Stimulated activated CD4-positive, alpha-beta T cell treated with anti-CD3 and anti-CD28 coated beads, Interleukin-1b, Interleukin-23, amount 100 ng/mL, for 24 hours (primary cell): ENCODE measurements at places on chromosomes 7 and 10.

GRCh38 chr7:31171984-31172383 lies 119.9 kb downstream of the ADCYAP1R1 start:
- DNase-seq = no peak

- no peak for DNase-seq
Observed at GRCh38 chr10:99834410-99834809, 52.0 kb downstream of the ABCC2 start.

- DNase-seq = no peak
Observed at GRCh38 chr7:82527851-82528250, 84.3 kb upstream of the CACNA2D1 start.

- DNase-seq = no peak
Observed at GRCh38 chr10:133129071-133129858, 30.8 kb upstream of the KNDC1 start.

- DNase-seq = no peak
Observed at GRCh38 chr10:96641396-96642295, 54.8 kb upstream of the TM9SF3 start.

GRCh38 chr7:2706685-2707126 lies 18.7 kb downstream of the AMZ1 start:
- DNase-seq = no peak

GRCh38 chr7:47531584-47532492 lies 50.1 kb downstream of the TNS3 start:
- no peak for DNase-seq

DNA sequence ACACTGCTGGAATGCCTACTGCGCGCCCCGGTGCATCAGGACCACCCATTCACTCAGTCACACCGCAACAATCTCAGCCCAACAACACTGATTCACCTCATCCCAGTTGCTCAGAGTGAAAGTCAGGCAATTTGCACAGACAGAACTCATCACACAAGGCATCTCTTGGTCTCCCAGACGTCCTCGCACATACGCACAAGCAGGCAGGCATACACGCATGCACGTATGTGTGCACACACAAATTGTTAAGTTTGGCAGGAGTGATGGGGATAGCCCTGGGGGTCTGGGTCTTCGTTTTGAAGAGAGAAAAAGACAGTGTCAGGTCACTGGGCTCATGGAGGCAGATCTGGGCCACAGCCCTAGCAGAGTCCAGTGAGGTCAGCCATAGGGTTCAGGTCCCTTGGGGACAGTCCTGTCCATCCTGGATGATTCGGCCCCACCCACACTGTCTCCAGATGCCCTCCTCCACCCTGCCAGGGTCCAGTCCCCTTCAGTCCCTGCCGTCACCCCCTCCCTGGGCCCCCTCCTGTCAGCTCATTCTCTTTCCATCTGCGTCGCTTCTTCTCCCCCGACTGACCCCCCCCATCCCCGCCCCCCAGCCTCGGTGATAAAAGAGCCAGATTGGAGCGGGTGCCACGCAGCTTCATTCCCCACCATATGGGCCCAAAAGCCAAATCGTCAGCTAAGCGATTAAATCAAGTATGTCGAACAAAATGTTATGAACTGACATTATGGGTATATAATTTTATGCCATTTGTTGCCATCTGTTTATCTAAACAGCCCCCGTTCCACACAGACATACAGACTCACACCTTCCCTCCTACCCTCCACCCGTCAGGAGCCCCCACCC lies 48.5 kb upstream of the SLF2 start:
- DNase-seq = no peak

DNA sequence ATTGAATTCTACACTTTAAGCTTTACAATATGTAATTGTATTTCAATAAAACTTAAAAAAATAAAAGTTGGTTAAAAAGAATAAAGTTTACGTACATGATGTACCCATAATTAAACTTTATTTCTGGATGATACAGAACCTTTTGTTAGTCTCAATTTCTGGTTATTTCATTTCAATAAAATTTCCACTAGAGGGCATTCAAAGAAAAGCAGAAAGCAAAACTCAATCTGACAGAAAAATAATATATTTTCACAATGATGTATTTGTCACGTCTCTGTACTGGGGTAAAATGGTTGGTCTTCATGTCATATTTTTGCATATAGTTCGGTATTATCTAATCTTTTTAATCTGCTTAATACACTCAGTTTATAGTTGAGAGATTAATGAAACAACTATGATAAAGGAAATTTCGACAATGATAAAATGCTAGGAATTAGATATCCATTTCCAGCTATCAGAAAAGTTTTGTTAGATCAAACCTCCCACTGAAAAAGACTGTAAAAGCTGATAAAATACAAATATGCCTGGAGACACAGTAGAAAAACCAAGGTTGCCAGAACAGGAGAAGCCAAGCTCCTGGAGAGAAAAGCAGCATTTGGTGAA lies 27.4 kb downstream of the ASZ1 start:
- no peak for DNase-seq

DNA sequence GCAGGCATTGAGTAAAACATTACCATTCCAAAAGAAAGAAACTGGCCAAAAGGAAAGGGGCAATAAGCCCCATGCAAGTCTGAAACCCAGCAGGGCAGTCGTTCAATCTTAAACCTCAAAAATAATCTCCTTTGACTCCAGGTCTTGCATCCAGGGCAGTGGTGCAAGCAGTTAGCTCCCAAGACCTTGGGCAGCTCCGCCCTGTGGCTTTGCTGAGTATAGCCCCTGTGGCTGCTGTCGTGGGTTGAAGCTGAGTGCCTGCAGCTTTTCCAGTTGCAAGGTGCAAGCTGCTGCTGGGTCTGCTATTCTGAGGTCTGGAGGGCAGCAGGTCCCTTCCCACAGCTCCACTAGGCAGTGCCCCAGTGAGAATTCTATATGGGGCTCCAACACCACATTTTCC lies 580.1 kb upstream of the AUTS2 start:
- DNase-seq = no peak

DNA sequence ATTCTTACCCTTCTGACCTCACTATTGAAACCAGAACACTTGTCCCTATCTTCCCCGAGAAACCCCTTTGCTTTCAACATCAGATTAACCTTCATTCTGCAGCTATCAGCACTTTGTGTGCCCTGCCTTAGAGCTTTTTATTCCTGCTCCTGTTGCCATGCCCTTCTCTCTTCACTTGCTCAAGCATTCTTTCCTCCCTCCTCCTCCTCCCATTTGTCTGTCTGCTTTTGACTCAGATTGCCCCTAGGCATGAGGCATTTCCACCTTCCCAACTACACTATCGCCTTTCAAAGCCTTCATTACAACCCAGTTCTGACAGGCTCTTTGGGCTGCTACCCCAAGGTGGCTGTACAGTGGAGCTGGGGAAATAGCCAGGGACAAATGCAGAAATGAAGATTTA lies 143.3 kb downstream of the SLC25A13 start:
- DNase-seq = no peak

DNA sequence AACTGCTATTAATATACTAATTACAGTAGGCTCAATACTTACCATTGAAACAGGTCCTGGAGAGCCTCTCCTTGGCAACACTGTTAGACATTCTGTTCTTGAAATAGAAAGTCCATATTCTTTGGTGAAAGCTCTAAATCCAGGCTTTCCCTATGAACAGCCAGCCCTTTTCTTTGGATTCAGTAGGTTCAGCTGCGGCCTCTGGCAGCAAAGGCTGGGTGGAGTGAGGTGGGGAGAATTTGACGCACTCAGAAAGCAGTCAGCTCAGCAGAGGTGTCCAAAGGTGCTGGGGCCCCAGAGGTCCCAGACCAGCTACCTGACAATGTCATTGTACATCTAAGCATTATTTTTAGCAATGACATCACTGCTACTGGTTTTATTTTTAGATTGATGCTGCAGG lies 146.1 kb downstream of the GRK5 start:
- DNase-seq = no peak

GRCh38 chr10:25177754-25178135 lies 2.9 kb downstream of the GPR158 start:
- DNase-seq = no peak

- no peak for DNase-seq
Observed at GRCh38 chr10:58642283-58642682, 129.6 kb downstream of the BICC1 start.

- no peak for DNase-seq
Observed at GRCh38 chr7:139982927-139983920, 79.5 kb downstream of the PARP12 start.

GRCh38 chr7:151710646-151711434 lies 166.1 kb downstream of the PRKAG2 start:
- no peak for DNase-seq

GRCh38 chr10:24133835-24134234 lies 75.1 kb upstream of the KIAA1217 start:
- no peak for DNase-seq

GRCh38 chr7:3272691-3273141 lies 28.3 kb upstream of the SDK1 start:
- DNase-seq = no peak

DNA sequence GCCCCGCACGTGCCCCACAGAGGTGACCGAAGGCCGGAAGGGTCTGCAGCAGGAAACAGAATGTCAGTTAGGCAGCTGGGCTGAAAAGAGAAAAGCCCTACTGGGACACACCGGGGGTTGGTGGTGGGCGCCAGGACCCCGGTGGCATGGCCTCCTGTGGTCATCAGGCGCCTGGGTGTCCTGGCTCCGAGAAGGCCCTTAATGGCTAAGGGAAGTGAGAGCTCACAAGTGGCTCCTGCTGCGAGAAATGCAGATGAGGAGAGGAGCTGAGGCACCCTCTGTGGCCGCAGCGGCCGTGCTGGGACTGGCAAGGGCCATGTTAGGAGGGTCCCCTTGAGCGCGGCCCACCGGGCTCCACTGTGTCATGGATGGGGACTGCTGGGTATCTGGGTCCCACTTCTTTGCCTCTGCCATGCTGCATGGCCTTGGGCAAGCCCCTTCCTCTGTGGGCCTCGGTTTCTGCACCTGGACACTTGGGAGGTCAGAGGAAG lies 79.2 kb upstream of the GNA12 start:
- DNase-seq = no peak

GRCh38 chr10:84608126-84608525 lies 279.7 kb downstream of the CCSER2 start:
- no peak for DNase-seq

GRCh38 chr7:106570146-106570545 lies 90.8 kb downstream of the CCDC71L start:
- DNase-seq = no peak

GRCh38 chr10:121624836-121625486 lies 26.7 kb upstream of the FGFR2 start:
- DNase-seq = no peak

GRCh38 chr10:20007426-20007825 lies 191.2 kb downstream of the PLXDC2 start:
- no peak for DNase-seq

- DNase-seq = no peak
Observed at GRCh38 chr10:21912625-21913024, 90.9 kb downstream of the DNAJC1 start.

DNA sequence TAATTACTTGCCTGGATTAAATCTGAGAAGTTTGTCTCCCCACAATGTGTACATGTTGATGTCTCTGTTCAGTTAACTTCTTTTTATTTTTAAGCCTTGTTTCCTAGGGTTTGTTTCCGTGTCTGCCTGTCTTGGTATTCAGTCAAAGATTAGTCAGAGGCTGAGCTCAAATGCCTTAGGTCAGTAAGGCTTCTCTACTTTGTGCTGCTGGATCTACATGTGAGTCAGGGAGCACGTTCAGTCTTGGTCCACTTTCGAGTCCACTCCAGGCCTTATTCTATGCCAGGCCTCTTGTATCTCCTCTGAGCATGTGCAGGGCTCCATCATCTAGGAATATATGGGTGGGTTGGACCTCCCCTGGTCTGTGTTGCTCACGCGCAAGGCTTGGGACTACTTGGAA lies 93.3 kb upstream of the FZD8 start:
- no peak for DNase-seq

GRCh38 chr10:123377883-123378282 lies 223.7 kb downstream of the BUB3 start:
- DNase-seq = no peak

- no peak for DNase-seq
Observed at GRCh38 chr10:43203448-43204041, 63.3 kb downstream of the RASGEF1A start.

DNA sequence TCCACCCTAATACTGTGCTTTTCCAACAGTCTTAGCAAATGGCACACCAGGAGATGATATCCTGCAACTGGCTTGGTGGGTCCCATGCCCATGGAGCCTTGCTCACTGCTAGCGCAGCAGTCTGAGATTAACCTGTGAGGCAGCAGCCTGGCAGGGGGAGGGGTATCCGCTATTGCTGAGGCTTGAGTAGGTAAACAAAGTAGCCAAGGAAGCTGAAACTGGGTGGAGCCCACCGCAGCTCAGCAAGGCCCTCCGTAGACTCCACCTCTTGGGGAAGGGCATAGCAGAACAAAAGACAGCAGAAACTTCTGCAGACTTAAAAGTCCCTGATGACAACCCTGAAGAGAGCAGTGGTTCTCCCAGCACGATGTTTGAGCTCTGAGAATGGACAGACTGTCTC lies 399.0 kb downstream of the CCSER2 start:
- DNase-seq = no peak

GRCh38 chr7:142442396-142442795 lies 184.5 kb upstream of the PRSS58 start:
- no peak for DNase-seq

DNA sequence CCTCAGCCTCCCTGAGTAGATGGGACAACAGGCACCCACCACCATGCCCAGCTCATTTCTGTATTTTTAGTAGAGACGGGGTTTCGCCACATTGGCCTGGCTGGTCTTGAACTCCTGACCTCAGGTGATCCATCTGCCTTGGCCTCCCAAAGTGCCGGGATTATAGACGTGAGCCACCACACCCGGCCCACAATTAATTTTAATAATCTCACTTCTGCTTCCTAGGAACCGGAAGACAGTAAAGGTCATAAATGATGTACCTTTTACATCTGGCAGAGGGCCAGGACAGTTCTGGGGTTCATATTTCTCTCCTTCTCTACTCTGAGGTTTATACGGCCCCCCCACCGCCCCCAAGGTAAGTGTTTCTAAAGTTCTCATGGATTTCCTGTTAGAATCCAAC lies 31.2 kb upstream of the AOAH start:
- no peak for DNase-seq

DNA sequence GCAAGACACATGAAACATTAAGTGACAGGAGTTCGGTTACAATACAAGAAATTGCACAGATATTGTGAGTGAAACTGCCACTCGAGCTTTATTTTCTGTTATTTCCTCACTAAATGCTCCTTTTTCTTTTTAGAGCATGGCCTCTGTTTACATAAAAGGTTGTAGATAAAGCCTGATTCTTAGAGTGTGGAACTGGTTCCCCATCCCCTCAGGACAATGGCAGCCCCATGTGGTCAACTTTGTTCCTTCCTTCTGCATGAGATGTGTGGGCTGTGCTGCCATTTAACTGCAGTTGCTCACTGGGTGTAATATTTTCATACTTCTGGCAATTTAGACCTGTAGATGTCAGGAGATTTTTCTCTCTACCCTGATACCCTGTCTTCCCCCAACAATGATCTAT lies 70.2 kb downstream of the LRGUK start:
- no peak for DNase-seq

- no peak for DNase-seq
Observed at GRCh38 chr7:51324206-51324898, 7.7 kb upstream of the COBL start.

DNA sequence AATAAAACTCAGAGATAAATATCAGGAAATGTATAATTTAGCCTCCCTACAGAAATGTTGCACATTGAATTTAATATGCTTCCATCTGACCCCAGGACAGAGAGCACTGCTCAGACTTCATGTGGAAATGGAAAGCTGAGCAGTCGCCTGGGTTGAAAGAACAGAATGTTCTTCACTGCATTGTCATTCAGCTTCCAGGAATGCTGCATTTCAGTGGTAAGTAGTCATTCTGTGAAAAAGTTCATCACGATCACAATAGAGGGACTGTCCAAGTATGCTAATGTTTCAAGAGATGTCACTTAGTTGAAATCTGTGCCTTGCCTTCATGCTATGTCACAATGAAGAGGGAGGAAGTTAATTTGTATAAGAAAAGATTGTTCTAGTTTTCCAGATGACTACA lies 147.3 kb downstream of the NRCAM start:
- no peak for DNase-seq
